ENCODE measurements at places on chromosomes 6 and 20.

- no peak for DNase-seq
These were observed at the start of gene SLC17A9 for GRCh38 chr20:62952373-62952967. Gene SLC17A9 (plus strand): TSS chr20:62952709. CDS start chr20:62952831, 122 bp downstream.

- DNase-seq = no peak
These were observed 203.3 kb downstream of the SLC24A3 start for GRCh38 chr20:19415786-19416185.

- DNase-seq = no peak
These were observed 383.7 kb upstream of the CDH4 start for GRCh38 chr20:60868316-60868891.

- DNase-seq = no peak
These were observed 61.6 kb downstream of the GRM1 start for GRCh38 chr6:146090474-146090873.

DNA sequence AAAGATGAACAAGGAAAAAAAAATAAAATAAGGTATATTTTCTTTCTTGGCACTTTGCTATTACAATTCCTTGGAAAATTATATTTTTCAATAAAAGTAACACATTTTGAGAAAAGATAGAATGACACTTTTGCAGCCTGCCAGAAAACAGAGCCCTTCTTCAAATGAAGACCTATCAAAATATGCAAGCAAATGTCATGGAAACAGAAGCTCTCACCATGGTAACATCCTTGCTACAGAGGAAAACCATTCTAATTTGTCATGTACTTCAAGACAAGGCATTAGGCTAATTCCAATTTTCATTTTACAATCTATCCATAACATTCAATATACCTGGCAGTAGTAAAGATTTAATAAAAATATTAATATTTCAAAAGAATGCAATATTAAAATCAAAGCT is 177.9 kb downstream of the RNGTT start:
- peak; percentile 15 for DNase-seq

- no peak for DNase-seq
These were observed 799 bp downstream of the NRM start for GRCh38 chr6:30689985-30690384.

GRCh38 chr6:79111549-79111948 is 33.5 kb upstream of the PHIP start:
- DNase-seq = peak; percentile 58

- no peak for DNase-seq
These were observed 75.8 kb upstream of the LY86 start for GRCh38 chr6:6512711-6513110.

- DNase-seq = peak; percentile 88
These were observed 263.4 kb downstream of the NKAIN2 start for GRCh38 chr6:124066946-124067552.

- DNase-seq = no peak
These were observed 67.8 kb downstream of the SYTL3 start for GRCh38 chr6:158717341-158718330.

DNA sequence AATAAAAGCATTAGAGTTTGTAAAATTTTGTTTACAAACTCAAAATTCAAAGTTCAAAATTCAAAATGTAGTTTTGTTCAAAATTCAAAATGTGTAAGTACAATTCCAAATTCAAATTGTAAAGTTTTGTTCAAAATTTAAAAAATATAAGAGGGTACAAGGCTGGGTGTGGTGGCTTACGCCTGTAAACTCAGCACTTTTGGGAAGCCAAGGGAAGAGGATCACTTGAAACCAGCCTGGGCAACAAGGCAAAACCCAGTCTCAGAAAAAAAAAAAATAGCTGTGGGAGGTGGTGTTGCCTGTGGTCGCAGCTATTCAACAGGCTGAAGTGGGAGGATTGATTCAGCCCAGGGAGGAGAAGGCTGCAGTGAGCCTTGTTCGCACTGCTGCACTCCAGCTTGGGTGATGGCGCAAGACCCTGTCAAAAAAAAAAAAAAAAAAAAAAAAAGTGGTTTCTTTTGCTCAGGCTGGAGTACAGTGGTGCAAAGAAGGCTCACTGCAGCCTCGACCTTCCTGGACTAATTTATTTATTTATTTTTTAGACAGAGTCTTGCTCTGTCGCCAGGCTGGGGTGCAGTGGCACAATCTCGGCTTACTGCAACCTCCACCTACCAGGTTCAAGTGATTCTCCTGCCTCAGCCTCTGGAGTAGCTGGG is 5.4 kb upstream of the ZBTB12 start:
- no peak for DNase-seq

DNA sequence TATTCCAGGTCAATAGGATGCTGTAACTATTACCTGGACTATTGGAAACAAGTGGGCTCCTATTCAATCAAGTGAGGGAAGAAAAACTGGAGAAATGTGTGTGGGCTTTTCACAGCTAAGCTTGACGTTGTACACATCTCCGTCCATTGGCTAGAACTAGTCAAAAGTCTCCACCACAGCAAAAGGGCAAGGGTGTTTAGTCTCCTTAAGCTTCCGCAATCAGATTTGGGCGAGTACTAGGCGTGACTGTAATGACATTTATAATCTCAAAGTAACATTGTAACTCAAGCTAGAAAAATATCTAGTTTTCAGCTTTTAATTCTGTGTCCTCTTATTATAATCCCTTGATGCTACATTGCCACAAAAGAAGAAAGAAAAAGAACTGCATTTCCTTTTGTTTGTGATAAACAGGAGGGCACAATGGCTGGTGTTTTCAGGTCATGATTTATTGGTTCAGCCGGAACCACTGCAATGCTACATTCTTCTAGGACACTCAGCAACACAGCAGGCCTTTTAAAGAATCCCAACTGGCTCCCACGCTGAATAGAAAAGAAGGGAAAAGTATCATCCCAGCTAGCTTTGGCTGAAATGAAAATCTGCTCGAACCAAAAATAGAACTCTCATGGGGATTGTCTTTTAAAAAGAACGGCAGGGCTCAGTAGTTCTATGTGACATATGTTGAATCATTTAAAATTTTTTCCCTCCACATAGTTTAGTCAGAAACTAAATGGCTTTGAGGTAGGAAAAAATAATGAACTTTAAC is 387.7 kb downstream of the BTBD3 start:
- no peak for DNase-seq
